ENCODE measurements at places on chromosomes 4 and X.

DNA sequence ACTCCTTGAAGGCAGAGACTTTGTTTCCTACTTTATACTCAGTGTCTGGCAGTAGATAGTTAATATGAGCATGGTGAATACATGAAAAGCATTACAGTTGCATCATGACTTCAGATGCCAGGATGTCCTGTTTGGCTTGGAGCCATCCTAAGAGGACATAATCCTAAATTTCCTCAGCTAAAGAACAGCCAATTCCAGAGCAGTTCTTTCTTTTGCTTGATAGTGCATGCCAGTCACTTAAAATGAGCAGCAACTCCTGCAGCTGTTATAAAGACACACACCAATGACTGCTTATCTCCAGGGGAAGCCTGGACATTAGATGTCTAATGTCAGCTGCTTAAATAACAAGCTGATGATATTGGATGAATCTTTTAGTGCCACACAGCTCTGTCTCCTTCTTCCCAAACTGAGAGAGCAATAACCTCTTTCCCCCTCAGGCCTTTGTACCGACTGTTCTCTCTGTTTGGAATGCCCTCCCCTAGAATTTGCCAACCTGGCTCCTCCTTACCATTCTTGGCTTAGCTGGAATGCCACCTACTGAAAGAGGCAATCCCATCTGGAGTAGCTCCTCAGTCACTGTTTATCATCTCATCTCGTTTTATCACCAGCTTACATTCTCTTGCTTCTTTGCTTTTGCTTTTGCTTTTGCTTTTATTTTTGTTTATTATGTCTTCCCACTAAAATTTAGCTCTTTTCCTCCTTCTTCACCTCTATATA is 100.8 kb upstream of the USP38 start:
- no peak for DNase-seq

GRCh38 chrX:100654261-100654660 is 10.3 kb downstream of the SRPX2 start:
- no peak for DNase-seq

- no peak for DNase-seq
These were observed 529.1 kb downstream of the PPARGC1A start for GRCh38 chr4:23360718-23361117.

DNA sequence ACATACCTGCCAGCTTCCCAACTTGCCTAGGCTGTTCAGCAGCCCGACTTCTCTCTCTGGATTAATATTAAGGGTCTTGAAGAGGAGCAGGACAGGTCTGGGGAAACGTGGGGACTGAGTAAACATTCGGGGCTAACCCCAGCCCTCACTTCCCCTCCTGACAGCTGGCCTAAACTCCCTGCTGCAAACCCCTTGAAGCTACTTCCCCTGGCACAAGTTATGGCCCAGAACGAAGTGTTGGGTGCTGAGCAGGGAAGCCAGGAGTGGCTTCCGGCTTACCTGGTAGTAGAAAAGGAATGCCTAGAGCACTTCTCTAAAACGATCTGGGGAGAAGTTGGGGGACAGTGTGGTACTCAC is 200.0 kb downstream of the BCOR start:
- DNase-seq, result no peak

DNA sequence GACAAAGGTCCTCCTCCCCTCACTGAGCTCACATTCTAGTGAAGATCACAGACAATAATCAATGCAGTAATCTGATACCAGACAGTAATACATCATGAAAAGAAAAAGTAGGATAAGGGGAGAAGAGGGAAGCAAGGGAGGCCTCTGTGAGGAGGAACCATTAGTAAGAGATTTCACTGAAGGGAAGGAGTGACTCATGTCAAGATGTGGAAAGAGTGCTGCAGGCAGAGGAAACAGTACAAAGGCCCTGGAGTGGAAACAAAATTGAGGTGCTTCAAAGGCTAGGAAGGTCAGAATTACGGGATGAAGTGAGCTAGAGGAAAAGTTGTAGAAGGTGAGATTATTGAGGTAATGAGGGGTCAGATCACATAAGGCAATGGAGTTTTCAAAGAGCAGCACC is 38.1 kb downstream of the LAMTOR3 start:
- no peak for DNase-seq

DNA sequence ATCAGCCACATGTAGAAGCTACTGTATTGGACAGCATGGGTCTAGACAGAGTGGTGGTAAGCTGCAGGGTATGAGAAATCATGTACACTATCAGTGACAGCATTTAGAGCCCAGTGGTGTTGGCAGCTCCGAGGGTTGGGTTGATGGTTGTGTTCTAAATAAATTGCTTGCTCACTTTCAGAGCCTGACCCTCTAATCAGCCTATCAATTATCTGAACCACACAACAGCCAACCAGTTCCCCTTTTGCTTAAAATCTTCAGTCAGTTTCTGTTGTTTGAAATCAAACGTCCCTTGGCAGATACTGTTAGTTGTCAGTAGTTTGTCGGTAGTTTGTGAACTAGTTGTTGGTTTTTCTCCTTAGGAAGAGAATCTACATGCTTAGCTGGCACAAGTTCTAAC is 99.8 kb upstream of the RAI2 start:
- no peak for DNase-seq

DNA sequence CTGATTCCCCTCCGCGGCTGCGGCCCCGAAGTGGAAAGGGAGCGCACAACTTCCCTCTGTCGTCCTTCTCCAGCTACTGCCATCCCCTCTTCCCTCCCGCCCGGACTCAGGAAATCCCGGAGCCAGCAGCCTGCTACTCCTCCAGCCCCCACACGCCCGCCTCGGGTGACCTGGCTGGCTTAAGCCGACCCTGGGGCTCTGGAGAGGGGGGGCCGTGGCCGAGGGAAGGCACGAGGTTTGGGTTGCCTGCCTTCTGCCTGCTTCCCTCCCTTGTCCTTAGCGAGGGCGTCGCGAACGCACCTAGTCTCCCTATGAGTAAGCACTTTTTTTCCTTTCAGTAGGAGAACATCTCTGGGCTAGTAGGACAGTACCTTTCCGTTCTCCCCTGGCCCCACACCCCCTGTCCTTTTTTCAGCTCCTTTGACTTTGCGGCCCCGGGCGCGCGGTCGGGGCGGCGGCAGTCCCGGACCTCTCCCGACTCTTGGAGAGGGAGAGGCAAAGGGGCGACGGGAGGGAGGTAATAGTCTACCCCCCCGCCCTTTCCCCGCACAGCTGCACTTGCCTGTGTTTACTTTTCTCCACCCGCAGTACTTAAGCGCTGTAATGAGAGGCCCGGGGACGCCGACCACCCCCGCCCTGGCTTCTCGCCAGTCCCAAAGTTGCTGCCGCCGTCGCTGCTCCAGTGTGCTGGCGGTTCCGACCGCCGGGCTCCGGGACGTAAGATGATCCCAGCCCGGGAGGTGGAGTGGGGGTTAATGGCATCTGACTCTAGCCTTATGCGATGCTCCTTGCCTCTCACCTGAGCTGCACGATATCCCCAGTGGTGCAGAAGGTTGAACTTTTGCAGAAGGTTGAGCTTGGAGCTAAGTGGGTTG is 868 bp downstream of the PLS3 start:
- no peak for DNase-seq

GRCh38 chrX:27086237-27086636 is 376.9 kb downstream of the PPP4R3C start:
- DNase-seq, result no peak

DNA sequence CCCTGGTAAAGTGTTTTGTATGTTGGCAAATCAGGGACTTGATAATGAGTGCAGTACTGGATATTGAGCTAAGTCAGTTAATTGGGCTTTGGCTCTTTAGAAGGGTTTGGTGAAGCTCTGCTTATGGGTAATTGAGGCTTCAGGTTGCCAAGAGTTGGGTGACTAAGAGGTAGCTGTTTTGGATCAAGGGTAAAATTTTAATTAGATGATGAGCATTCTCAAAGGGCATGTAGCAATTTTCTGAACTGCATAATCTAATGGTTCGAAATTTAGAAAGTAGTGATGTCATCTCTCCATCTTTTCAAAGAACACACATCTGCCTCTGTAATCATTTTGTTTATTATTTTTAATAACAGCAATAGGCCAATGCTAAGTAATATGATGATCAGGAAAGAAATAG is 5.5 kb upstream of the TRIM2 start:
- no peak for DNase-seq

DNA sequence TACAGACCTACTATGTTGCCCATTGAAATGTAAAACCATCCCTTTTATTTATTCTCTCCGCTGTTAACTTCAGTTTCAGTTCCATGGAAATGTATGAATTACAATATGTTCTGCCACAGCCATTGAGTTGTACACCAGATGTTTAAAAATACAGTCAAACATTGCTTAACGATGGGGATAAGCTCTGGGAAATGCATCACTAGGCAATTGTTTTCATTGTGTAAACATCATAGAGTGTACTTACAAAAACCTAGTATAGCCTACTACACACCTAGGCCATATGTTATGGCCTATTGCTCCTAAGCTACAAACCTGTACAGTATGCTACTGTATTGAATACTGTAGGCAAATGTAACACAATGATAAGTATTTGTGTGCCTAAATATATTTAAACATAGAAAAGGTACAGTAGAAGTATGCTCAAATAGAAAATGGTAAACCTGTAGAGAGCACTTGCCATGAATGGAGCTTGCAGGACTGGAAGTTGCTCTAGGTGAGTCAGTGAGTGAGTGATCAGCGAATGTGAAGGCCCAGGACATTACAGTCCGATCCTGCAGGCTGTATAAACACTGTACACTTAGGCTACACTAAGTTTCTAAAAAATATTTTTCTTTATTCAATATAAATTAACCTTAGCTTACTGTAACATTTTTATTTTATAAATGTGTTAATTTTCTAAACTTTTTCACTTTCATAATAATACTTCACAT is 2.7 kb upstream of the PF4V1 start:
- DNase-seq, result no peak

- no peak for DNase-seq
These were observed 118.1 kb downstream of the ATXN3L start for GRCh38 chrX:13201605-13202219.

DNA sequence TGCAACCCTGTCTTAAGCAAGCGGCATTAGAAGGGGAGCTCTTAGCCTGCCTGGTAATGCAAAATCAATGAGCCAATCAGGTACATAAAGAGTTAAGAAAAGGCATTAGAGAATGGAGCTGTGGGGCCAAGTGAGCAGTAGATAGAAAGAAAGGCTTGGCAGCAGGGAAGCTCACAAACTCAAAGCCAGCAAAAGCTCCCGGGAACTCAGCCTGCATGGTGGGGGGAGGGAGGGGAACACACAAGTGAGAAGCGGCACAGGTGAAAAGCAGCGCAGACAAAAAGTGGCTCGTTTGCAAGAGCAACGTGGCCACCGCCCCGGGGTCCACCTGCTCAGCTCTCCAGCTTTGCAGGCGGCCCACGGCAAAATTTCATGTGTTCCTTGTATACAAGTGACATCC is 818.5 kb downstream of the FAM133A start:
- DNase-seq, result no peak

DNA sequence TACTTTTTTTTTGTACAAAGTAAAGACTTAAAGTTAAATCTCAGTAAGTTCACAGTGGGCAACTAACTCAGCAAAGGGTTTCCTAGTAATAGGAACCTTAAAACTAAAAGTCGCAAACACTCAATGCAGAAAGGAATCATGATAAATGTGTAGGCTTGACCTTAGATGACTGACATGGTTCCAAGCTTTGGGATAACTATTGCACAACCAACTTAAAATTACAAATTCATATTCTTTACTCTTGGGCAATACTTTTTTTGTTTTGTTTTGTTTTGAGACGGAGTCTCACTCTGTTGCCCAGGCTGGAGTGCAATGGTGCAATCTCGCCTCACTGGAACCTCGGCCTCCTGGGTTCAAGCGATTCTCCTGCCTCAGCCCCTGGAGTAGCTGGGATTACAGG is 8.2 kb downstream of the ELOVL6 start:
- no peak for DNase-seq

DNA sequence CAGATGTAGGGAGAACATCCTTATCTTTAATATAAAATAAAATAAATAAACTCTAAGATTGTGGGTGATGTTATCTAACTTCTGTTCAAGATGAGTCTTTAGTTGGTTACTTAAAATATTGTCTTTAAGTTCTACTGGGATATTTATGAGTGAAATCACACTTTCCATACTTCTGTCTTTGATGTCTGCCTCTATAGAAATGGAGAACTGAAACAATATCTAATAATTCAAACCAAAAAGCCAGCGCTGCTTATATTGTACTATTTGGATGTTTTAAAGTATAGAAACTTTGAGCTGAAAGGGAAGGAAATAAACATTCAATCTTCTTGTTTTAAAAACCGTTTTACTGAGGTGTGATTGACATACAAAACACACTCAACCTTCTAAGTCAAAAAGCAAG is 44.8 kb upstream of the RPS6KA3 start:
- no peak for DNase-seq

GRCh38 chr4:128354205-128354821 is 66.7 kb upstream of the PGRMC2 start:
- DNase-seq, result no peak

DNA sequence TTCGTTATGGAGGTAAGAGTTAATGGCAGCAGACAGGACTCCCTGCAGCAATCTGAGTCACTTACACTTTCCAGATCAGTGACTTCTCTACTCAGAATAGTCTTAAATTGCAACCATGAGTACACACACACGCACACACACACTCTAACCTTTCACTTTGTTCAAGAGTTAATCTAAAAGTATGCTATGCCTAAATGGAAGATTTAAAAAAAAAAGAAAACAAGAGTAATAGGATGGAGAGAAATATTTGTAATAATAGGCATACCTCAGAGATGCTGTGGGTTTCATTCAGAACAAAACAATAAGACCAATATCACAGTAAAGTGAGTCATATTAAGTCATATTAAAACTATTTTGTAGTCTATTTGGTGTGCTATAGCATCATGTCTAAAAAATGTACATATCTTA is 969.1 kb upstream of the PCDH10 start:
- no peak for DNase-seq
